Fibroblast of the aortic adventitia (primary cell): ENCODE measurements at places on chromosomes 4 and X. TPM values are rescaled to one million over a fixed set of nuclear protein-coding genes. Genes with fewer than 3 reads are reported as not detected.
A peak's percentile ranks its signal among the peaks of the same experiment; 100 is the strongest.

DNA sequence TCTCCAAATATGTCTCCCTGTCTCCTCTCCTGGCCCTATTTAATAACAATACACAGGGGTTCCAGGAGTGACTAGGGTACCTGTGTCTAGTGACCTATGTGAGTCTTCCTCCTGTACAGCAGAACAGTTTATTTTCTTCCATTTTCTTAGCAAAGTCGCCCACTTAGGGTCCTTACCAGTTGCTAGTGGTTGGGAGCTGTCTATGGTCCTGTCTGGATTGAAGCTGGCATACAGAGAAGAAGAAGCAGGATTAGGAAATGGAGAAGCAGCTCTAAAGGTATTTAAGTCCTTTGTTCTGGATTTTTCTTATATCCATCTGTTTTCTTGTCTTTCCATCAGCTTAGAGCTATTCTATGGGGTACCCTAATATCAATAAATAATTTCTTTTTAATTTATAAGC lies 587.1 kb upstream of the CPEB2 start:
- DNase-seq = peak; percentile 57

DNA sequence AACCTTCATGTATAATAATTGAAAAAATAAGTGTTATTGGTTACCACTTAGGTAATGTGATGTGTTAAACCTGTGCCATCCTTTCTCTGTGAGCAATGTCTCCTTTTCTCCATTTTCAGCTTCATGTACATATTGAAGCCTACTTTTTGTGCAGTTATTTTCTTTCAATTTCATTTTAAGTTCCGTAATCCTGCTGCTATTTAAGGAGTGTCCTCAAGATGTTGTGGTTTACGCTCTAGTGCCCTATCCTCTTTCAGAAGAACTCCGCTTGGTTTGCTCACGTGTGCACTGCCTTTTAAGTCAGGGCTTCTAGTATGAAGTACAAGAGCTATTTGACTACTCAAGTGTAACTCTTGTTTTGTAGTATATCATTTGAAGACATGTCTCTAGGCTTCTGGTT lies 2253.2 kb upstream of the TENM3 start:
- no peak for DNase-seq

GRCh38 chr4:170386511-170386910 lies 296.8 kb upstream of the AADAT start:
- no peak for DNase-seq

The VSIG1 gene
- 0.09 TPM in 1 of 2 replicates, not detected in the other for total RNA-seq

The H2BW2 gene
- not detected in 2 replicates for total RNA-seq

The SPIN2A gene
- total RNA-seq = 0.63 TPM in 1 of 2 replicates, not detected in the other
